Stimulated activated CD8-positive, alpha-beta memory T cell treated with anti-CD3 and anti-CD28 coated beads, Interleukin-2, amount 100 ng/mL, for 48 hours (primary cell): ENCODE measurements at places on chromosomes 11 and 22.

- DNase-seq: no peak
Observed at GRCh38 chr11:61711498-61711897, 31.3 kb downstream of the DAGLA start.

DNA sequence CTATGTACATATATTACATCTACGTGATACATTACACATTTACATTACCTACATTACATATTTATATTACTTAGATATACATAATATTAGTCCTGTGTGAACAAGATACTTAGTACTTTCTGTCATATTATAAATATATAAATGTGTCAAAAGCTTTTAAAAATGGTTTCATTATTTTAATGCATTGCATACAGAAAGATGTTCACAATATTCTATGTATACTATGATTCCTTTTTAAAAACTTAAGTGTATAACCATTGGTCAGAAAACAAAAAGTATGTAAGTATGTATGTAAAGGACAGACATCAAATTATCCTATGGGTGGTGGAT, 647 bp upstream of the ZW10 start:
- DNase-seq: no peak

DNA sequence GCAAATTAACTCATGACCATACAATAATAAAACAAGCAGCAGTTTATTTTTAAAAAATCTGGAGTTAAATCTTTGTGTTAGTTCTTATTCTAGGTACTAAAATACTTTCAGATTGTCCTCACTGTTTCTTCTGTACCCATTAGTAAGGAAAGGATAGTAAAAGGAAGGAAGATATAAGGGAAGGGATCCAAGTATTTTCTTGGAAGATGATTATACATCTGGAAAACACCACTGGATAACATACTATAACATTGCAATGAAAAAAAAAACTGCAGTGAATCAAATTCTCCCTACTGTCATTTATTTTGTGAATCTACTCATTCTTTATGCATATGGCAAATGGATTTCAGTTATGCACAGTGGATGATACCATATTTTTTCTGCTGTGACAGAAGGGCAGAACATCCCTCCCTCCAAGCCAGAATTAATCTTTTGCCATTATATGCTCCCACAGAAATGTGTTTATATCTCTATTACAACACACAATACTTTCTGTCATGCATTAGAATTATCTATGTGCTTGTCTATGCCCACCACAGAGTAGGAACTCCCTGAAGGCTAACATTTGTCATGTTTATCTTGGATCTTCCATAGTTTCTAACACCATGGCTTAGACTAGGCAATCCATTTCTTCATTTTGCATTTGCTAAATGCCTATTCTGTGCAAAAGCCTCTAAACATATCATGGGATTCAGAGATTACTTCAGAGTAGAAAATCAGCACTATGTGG, 282.3 kb upstream of the CTSC start:
- no peak for DNase-seq

DNA sequence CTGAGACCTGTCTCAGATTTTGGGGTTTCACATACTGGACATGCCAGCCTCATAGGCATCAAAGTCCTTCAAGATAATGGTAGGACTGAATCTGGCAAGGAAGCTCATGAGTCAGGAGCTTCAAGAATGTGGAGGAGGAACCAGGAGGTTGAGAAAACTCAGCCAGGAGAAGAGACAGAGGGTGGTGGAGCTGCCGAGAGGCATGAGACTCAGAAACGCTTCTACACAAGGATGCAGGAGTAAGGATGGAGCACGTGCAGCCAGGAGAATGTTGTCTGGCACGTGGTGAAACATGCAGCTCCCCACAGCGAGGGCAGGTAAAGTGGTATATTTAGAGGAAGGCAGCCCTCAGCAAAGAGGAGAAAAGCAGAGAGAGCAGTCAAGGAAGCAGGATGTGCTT, 148.7 kb upstream of the ISX start:
- DNase-seq: no peak

GRCh38 chr11:46505741-46506482, 87.9 kb downstream of the AMBRA1 start:
- DNase-seq: no peak

- DNase-seq: no peak
Observed at GRCh38 chr11:60349990-60350389, 22.9 kb downstream of the MS4A6E start.

DNA sequence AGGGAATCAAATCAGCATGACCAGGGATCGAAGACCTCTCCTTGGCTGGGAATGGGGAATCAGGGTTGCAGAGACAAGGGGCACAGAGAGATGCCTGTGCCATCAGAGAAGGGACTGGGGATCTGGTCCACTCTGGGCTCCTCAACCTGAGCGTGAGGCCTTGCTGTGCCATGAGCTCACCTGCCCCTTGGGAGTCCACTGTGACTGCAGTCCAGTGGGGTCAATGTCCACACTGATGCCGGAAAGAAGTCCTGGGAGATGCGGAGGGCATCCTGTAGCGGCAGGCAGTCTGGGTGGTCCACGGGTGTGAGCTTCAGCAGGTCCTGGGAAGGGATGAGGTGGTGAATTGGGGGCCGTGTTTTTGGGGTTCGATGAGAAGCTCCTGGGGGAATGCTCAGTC, 7.3 kb upstream of the RGL4 start:
- DNase-seq: no peak

DNA sequence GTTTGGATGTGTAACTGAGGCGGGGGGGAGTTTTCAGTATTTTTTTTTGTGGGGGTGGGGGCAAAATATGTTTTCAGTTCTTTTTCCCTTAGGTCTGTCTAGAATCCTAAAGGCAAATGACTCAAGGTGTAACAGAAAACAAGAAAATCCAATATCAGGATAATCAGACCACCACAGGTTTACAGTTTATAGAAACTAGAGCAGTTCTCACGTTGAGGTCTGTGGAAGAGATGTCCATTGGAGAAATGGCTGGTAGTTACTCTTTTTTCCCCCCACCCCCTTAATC, 2.3 kb downstream of the MALAT1 start:
- DNase-seq: no peak

DNA sequence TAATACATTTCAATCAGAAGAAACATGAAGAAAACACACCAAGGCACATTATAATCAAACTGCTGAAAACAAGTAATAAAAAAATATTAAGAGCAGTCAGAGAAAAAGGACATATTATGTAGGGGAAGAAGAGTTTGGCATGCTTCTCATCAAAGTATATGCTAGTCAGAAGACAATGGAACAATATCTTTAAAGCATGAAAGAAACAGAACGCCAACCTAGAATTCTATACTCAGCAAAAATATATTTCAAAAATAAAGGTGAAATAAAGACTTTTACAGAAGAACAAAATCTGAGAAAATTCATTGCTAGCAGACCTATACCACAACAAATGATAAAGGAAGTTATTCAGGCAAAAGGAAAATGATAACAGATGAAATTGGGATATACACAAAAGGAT, 34.6 kb upstream of the ANO1 start:
- DNase-seq: no peak

DNA sequence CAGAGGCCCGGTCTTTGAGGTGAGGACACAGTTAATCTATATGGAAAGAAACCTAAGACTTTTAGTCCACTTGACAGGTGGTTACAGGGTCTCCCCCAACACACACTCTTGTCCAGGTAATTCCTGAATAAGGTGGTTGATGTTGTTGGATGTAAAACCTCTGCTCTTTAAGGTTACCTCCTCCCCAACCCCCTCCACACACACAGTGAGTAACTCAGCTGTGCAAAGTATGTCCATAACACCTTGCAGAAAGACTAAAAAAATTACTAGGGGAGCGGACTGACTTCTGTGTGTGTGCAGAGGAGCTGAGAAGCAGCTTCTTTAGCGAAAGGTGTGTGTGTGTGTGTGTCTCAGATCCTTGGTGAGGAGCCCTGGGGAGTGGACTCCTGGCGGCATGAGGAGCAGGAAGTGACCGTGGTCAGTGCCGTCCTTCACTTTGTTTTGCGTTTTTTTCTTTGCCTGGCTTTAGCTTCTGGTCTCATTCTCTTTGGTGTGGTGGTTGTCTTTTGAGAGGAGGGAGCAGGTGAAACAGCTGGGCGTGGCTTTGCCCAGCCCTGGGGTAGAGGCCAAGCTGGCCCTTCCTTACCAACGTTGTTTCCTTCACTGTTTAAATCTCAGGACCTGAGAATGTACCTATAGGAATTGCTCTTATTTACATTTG, 1.7 kb downstream of the ZBED4 start:
- no peak for DNase-seq

GRCh38 chr22:27996529-27996925, 77.5 kb upstream of the PITPNB start:
- DNase-seq: no peak
